GF-D8 (cell line): ENCODE measurements at places on chromosomes 3 and 15.

DNA sequence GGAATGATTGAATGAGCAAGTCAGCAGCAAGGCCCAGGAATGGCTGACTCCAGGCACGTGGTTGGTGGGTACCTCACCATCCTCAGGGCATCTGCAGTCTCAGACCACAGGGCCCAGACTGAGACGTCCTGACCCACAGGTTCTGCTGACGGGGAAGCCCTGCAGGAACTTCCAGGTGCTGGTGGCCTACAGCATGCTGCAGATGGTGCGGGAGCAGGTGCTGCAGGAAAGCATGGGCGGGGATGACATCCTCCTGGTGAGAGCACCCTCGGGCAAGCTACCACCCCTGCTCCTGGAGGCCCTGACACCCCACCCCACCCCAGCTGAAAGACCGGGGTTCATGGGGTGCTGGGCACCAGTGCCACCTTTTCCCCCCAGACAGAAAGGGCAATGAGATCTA, 14.1 kb downstream of the TBC1D21 start:
- no peak for DNase-seq

DNA sequence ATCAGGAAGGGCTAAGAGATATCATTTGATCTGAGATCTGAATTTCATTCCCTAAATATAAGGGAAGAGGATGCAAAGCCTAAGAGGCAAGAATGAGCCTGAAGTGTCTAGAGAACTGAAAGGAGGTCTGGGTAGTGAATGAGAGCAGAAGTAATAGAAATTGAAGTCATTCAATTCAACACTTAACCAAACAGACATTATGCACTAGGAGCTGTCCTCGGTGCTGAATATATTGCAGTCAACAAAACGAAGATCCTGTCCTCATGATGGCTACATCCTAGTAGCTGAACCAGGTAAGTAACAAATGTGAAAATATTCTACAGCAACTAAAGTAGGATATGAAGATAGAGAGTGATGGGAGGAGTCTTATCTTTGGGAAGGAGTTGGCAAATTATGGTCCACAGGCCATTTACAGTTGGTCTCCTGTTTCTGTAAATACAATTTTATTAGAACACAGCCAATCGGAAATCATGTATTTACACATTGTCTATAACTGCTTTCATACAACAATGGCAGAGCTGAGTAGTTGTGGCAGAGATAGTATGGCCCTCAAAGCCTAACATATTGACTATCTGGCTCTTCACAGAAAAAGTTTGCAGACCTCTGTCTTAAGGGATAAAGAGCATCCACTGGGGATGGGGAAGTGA, 192.9 kb upstream of the CADPS start:
- no peak for DNase-seq

- no peak for DNase-seq
These were observed 41.7 kb downstream of the APH1B start for GRCh38 chr15:63319065-63319464.

GRCh38 chr15:42145546-42146455, 10.6 kb downstream of the PLA2G4F start:
- no peak for DNase-seq

DNA sequence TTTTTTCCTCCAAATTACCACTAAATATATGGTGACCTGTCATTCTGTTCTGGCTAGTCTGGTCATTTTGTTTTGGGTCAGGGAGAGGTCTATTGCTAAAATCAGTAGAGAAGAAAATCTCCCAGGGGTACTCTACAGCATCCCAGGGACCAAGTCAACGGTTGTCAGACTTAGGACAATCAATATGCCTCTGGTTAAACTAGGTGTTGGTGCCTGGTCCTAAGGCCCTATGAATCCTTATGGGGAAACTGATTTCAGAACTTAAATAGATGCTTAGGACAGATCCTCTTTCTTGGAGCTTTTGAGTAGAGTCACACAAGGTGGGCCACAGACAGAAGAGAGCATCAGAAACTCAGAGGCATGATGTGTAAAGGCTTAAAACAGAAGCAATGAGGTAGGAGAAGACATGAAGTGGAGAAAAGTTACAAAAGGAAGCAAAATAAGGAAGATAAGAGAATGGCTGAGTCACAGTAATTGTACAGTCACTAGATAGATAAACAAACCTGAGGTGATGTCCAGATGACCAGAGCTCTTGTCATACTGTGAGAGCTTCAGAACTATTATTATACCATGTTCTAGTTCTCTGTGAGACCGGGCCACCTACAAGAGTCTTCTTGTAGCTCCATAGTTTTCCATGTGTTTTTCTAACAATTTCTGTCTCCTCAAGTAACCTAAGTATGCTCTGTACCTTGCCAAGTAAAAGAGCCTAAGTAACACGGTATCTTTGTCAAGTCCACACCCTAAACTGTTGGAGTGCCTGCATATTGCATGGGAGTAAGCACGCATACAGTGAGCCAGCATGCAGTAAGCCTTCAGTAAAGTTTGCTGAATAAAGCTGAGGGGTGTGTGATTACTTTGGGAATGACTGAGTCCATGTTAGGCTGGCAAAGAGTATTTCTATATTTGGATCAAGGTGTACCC, 44.6 kb upstream of the LEKR1 start:
- DNase-seq = no peak

- no peak for DNase-seq
These were observed 42.3 kb downstream of the TM4SF18 start for GRCh38 chr3:149291178-149291577.

DNA sequence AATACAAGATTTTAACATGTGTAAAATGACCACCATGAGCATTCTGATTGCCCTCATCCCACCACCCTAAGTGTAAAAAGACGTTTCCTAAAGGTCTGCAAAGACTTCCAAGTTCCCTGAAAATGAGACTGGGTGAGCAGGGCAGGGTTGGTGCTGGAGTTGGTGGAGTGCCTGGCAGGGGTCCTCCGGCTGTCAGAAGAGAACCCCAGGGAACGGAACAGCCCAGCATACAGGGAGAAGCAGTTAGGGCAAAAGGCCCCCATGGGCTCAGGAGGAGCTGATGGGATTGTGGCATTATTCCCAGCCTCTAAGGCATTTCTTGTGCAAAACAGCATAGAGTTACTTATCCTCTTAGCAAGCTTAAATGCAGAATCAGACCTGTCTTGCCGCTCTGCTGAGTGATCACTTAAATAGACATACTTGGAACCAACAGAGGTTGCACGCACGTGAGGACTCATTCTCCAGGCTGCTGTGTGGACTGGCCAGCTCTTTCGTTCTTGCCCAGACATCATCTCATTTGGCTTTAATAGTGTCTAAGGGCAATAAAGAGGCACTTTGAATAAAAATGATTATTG, 36.0 kb downstream of the XYLB start:
- DNase-seq = no peak

- DNase-seq = no peak
These were observed 28.8 kb downstream of the WNT5A start for GRCh38 chr3:55458181-55458790.

DNA sequence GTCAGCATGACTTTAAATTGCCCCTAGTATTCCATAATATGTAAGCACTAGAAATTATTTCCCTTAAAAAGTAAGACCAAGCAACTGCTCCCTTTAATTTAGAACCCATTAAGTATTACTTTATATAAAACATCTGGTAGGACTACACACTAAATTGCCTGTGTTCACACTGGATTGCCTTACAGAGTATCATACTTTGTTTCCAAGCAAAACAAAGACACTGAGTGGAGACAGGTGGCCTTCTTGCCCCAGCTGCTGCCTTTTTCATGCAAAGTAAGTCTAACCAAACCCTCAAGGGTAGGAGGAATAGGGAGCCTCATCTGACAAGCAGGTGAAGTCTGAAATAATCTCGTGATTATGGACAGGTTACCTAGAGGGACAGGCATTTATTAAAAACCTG, 87.3 kb downstream of the PEX5L start:
- no peak for DNase-seq

GRCh38 chr3:16289144-16289889, 24.3 kb downstream of the OXNAD1 start:
- no peak for DNase-seq

DNA sequence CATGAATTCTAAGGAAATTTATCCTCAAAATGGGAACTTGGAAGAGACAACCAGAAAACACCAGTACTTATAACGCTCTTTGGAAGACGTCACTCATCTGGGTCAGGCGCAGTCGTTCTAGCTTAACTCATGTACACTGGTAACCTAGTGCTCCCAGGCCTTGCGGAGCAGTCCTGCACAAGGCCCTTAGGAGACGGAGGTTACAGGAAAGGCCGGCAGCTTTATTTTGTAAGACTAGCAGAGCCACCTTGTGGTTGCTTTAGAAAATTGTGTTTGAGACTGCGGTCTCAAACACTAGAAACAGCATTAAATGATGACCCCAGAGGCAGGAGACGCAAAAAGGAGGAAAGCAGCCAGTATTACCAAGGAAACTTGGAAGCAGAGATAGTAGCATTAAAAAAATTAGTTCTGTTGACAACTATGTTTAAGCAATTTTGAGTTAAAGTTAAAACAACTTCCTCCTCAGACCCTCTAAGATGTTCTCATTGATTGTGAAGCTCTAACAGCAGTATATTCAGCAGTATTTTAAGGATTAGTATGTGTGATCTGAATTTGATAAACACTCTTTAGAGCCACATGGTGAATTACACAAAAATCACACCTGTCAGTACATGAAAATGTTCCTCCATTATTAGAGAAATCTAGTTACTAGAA, 141.9 kb upstream of the C2CD4B start:
- peak; percentile 6 for DNase-seq
